ENCODE measurements at places on chromosomes 5 and 9.
A peak's percentile ranks its signal among the peaks of the same experiment; 100 is the strongest.

- DNase-seq, result no peak
Measured at GRCh38 chr5:133885566-133885965, 82.9 kb downstream of the C5orf15 start.

DNA sequence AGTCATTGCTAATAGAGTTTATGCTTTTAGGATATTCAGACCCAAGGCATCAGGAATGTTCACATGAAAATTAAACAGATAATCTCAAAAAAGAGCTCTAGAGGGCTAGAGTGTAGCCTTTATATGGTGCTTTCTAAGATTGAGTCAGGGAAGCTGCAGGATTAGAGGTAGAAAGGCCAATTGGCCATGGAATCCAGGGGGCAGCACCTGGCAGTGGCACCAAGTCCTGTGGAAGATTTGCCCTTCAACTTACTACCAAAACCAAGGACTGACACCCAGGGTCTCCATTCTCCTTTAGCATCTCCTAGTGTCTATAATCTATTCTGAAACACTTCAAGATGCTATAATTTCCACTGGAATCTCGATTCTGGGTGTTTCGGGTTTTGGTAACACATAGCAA, 112.4 kb downstream of the ACER2 start:
- DNase-seq, result no peak

DNA sequence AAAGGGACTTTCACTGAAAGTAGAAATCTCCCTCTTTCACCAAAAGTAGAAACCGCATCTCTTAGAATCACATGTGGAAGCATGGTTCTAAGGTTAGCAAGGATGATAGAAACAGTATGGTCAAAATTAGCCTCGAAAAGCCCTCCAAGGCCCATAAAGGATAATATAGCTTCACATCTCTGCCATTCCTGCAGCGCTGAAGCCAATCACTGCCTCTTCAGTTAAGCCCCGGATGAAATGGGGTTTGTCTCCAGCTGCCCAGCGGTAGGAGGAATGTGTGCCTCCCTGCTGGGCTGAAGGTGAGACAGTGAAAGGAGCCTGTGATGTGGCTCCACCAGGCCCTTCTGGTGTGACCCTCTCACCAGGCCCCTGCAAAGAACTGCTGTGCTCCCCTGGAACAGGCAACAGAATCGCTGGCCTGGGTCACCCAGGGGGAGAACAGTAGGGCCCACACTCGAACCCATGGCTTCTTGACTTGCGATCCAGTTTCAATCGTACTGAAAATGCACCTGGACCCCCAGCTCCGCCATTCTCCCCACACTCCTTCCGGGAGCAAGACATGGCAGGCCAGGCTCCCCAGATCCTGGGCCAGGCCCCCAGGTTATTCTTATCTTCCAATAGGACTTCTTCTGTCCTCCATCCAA, 47.2 kb downstream of the CAMK2A start:
- no peak for DNase-seq

DNA sequence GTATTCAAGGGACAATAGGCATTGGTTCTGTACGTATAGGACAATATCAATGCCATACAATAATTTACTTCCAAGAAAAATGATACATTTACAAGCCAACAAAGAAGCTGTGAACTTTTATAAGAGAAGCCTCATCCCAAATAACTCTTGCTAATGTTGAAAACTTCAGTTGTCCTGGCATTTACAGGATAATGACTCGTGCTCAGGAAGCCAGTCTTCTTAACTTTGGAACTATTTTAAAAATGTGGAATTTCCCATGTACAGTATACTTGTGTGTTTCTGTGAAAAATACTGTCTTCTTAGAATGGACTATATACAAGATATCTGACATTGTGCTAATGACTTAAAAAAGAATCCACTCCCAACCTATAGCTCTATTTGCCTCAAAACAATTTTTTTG, 1479.3 kb upstream of the CDH9 start:
- no peak for DNase-seq

GRCh38 chr5:149500922-149501582, 50.2 kb downstream of the CSNK1A1 start:
- DNase-seq, result no peak

DNA sequence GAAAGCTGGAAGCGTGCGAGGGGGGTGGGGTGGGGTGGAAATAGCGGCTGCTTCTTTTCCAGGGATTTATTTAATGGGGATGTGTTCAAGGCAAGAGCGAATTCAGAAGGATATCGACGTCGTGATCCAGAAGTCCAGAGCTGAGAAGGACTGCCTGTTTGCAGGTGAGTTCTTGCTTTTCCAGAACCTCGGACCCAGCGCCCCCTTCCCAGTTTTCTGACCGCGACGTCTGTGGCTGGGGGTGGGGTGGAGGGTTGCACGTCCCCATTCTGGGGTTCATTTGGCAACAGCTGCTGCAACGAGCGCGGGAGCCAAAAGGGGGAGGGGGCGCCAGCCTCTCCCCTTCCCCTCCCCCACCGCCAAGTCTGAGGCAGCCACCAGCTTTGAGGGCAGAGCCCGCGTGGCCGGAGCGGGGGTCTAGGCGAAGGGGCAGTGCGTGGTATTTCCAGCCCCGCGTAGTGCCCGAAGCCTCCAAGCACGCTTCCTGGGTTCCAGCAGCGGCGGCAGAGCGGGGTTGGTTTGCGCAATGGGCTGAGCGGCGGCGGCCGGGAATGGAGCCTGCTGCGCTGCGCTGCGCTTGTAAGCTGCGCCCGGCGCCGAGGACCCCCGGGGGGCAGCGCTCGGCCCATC, 701 bp downstream of the PARP8 start:
- peak; percentile 54 for DNase-seq

GRCh38 chr5:153504726-153505125, 14.3 kb downstream of the GRIA1 start:
- no peak for DNase-seq

- DNase-seq, result no peak
Measured at GRCh38 chr5:163533223-163533622, 27.8 kb downstream of the MAT2B start.

DNA sequence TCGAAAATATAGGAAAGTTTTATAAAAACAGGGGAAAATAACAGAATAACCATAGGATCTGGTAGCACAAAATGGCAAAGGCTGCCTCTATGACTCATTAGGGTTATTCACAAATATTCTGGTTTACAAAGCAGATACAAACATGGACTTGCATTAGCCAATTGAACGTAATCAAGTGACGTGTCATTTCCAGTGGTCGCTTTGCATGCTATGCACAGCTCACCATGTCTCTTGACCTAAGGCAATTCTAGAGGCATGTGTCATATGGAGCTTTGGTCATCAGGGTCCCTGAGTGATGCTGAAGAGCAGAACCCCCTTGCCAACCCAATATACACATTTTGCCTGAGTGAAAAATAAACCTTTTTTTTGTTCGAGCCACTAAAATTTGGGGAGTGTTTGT, 158.8 kb downstream of the TMEM161B start:
- no peak for DNase-seq

DNA sequence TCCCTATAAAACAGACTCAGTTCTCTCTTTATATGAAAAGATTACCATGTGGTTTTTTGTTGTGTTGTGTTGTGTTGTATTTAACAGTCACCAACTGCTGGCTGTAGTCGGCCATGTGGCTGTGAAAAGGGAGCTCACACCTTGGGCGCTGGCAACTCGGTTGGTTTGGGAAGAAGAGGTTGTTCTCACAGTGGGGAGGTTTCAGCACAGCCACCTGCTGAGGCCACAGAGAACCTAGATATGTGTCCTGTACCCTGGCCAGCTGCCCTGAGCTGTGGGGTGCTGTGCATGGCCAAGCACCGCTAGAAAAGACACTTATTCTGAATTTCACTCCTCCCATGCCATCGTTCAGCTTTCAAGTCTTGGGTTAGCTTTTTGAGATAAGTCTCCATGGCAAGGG, 58.8 kb downstream of the SYK start:
- no peak for DNase-seq
